ENCODE measurements at places on chromosomes 1 and 21.

DNA sequence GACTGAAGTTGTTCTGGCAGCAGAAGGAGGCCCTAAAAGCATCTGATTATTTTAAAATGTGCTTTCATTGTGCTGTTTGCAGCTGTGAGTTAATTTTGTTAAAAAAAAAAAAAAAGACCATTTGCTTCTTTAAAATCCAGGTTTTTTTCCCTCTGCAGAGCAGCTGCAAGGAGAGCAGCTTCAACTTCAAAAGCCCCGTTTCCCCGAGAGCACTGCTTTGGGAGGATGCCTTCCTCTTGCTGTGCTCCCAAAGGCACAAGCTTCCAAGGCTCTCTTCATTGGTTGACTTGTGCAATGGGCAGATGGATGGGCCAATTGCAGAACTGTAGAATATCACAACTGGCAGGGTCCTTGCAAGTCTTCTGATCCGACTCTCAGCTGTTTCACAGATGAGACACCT lies 459.2 kb upstream of the PKN2 start:
- no peak for DNase-seq

GRCh38 chr1:200929530-200930278 lies 35.0 kb downstream of the INAVA start:
- no peak for DNase-seq

- no peak for DNase-seq
Observed at GRCh38 chr21:17930093-17930492, 110.9 kb upstream of the C21orf91 start.

- DNase-seq: no peak
Observed at GRCh38 chr1:111879081-111879480, 110.4 kb downstream of the KCND3 start.

DNA sequence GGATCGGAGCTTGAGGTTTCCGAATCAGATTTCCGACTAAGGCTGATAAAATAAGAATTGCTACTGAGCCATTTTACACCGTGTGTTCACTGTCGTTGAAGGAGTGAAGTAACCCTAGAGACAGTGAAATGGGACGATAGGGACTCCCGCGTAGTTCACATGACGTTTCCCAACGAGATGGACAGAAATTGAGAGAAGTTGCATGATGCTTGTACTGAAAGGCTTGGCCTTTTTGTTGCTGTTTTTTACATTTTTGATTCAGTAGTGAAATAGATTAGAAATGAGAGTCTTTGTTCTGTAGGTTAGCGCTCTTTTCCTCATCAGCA lies 1.2 kb downstream of the KHDRBS1 start:
- no peak for DNase-seq

- DNase-seq: no peak
Observed at GRCh38 chr1:109644670-109645069, 11.2 kb upstream of the GSTM4 start.

GRCh38 chr1:59549066-59549837 lies 252.4 kb downstream of the FGGY start:
- DNase-seq: no peak

GRCh38 chr1:9371391-9371935 lies 78.8 kb downstream of the SPSB1 start:
- no peak for DNase-seq

- no peak for DNase-seq
Observed at GRCh38 chr1:153978274-153978909, 918 bp upstream of the JTB start.
